ENCODE measurements at places on chromosomes 5 and 9.
A peak's percentile ranks its signal among the peaks of the same experiment; 100 is the strongest.

DNA sequence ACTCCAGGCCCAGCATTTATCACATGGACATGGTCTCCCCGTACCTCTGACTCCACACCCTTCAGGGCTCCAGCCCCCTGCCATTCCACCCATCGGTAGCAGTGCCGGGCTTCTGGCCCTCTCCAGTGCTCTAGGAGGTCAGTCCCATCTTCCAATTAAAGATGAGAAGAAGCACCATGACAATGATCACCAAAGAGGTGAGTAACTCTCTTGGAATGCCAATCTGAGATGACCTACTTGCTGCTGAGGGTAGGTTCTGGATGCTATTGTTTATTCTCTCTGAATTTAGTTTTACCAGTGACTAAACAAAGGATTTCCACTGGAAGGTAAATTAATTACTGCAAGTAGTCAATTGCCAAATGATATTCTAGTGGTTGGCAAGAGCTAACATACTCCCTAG lies 80.8 kb downstream of the TLE4 start:
- DNase-seq = no peak

DNA sequence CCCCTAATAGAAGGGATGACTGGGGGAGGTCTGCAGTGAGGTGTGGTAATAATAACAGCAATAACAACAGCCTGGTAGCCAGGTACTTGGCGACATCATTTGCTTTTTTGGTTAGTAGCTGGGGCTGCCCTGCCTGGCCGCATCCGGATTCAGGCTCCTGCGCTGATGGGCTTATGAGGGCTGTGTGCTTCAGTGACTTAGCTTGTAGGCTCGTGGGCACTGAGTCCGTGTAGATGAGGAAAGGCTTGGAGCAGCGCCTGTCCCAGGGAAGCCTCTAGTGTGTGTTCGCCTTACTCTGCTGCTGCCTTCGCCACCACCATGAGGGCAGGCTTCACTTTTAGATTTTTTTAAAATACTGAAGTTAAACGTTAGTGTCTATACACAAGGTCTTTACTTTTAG lies 4.5 kb downstream of the NDUFS6 start:
- no peak for DNase-seq

GRCh38 chr5:110512266-110512665 lies 214.2 kb downstream of the TMEM232 start:
- no peak for DNase-seq

GRCh38 chr5:42591015-42591414 lies 165.6 kb upstream of the CCDC152 start:
- DNase-seq = no peak

- DNase-seq = no peak
These were observed 4.4 kb downstream of the IL33 start for GRCh38 chr9:6219981-6220380.

GRCh38 chr9:88164850-88165249 lies 26.6 kb upstream of the SPATA31C2 start:
- DNase-seq = no peak

- no peak for DNase-seq
These were observed 11.7 kb upstream of the TSSK1B start for GRCh38 chr5:113446358-113446927.

DNA sequence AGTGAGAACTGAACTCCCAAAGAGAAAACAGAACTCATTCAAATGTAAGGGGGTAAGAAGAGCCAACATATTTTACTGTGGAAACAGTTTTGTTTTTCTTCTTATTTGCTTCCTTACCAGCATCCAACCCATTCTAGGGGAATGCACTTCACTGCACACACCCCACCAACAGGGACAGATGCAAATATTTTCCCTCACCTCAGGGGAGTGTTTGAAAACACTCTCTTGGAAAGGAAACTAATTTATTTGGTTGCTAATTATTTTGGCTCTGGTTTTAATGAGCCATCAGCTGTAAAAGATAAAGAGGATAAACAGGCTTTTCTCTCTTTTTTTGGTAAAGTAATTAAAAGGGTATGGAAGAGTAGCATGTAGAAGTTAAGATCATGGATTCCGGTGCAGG lies 413.4 kb downstream of the MAN2A1 start:
- no peak for DNase-seq

DNA sequence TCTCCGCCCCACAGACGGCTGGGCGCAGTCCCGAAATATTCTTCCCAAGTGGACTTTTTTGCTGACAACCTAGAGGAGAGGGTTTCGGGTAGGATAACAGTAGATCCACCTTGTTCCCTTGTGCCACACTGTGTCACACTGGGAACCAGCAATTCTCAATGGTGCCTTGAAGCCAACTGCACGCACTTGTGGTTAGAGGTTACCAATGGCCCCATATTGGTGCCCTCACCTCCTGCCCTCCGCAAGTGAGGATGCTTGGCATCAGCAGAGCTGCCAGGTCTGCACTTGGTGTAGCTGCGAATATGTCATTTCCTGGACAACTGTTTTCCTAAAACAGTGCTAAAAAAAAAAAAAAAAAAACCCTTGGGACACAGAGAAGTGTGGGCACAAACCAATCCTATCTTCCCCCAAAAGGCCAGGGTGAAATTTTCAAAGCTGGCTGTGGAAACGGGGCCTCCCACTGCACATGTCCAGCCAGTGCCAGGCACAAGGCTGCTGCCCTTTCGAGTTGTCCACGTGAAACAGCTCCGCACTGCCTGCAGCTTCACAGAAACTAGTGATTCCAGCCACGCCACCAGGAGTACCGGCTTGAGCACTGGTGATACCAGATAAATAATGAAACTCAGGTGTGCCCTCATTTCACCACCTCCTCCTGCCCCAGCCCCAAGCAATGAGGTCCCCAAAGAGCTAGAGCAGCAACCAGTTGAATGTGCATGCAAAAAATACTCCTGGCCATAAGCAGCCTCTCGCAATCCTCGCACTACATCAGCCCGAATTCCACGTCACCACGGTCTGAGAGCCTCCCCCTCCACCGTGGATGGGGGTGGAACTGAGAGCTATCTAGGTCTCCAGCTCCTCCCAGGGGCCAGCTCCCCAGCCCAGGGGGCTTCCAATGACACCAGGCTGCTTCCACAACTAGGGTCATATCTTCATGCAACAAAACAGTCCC lies 51.2 kb downstream of the USP20 start:
- peak; percentile 49 for DNase-seq

GRCh38 chr5:55926476-55926875 lies 68.3 kb downstream of the IL6ST start:
- DNase-seq = no peak

GRCh38 chr5:37830348-37830747 lies 9.5 kb downstream of the GDNF start:
- no peak for DNase-seq

DNA sequence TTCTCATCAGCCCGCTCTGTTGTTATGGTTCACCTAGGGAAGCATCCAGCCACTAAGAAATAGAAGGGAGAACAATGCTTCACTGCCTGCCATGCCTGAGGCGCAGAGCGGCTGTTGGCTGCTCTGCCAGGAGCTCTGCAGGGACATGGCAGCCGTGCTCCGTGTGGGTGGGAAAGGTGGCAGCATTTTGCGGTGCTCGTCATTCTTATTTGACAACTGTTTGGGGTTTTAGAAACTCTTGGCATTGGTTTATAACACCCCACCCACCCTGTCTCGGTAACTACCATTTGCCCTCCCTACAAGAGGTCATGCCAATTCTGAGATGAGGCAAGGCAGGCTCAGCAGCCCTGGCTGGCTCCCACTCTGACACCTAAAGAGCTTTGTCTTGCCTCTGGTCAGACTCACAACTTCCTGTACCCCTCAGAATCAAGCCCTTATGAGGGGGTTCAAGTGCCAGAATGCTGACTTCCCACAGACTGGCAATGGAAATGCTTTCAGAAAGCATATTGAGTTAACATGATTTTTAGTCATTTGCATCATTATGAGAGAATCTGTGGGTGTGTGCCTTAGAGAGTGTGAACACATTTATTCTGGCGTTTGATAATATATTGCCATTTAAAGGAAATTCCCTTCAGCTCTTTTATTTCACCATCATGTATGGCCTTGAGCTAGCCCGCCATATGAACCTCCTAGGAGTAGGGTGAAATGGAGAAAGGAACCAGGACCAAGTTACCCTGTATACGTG lies 288.0 kb upstream of the ANKRD55 start:
- no peak for DNase-seq

GRCh38 chr9:98836206-98836605 lies 28.7 kb downstream of the GALNT12 start:
- no peak for DNase-seq

DNA sequence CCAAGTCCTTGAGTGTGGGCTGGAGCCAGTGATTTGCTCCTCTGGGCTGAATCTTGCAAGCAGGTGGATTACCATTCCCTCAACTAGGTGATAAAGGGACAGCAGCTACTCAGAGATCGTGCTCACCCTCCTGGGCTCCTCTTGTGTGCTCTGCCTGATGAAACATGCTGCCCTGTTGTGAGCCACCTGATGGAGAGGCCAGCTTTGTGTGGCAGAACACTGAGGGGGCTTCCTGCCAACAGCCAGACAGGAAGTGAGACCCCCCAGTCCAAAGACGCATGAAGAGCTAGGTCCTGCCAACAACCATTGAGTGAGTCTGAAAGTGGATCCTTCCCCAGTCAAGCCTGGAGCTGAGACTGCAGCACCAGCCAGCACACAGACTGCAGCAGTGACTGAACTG lies 106.4 kb upstream of the IRX2 start:
- no peak for DNase-seq

GRCh38 chr9:128124873-128125579 lies 2.5 kb downstream of the PTGES2 start:
- peak; percentile 33 for DNase-seq

DNA sequence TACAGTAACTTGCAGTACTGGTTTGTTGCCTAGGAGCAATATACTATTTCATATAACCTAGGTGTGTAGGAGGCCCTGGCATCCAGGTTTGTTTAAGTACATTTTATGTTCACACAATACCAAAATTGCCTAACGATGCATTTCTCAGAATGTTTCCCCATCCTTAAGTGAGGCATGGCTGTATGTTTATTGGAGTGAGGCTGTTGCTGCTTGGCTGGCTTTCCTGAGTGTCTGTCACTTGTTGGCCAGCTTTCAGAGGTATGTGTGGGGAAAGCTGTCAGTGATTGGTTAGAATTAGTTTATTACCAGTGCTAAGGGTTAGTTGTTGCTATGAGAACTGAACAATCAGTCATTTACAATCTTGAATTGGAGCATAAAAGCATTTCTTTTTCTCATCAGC lies 154.1 kb upstream of the CDH12 start:
- DNase-seq = no peak

DNA sequence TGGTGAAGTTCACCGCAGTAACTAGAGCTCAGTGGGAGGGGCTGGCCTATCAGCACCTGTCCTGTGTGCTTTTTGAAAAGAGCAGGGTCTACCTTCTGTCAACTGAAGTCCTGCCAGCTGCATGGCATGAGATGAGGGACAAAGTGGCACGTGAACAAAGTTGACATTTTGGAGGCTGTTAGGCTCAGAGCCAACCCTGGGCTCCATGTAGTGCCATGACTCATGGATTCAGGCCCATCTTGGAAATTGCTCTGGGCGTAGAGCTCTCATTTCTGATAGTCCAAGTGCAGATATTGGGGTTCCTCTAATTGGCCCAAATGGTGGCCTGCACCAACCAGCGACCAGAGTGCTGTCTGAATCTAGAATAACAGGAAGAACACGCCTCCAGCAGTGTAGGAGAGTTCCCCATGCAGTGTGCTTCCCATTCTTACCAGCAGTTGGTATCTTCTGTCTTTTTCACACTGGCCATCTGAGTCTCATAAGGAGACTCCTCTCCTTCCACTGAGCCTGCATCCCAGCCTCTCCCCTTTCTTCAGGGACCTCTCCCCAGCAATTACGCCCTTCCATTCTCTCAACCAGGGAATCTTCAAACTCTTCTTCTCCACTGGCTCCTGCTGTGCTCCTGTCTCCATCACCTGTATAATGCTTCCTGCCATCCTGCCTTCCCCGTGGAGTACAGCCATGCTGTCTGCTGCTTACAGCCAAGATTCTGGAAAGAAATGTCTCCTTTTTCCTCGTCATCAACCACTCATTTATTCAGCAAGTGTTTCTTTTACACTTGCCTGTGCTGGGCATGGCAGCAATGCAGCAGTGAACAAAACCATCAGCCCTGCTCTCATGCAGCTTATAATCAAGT lies 30.4 kb downstream of the IRF1 start:
- no peak for DNase-seq

- DNase-seq = no peak
These were observed 36.5 kb downstream of the SYK start for GRCh38 chr9:90838098-90838497.

GRCh38 chr5:149423049-149423793 lies 44.1 kb upstream of the IL17B start:
- no peak for DNase-seq

- DNase-seq = no peak
These were observed 143.7 kb upstream of the FSTL4 start for GRCh38 chr5:133756036-133756435.

- DNase-seq = no peak
These were observed 33.6 kb upstream of the BASP1 start for GRCh38 chr5:17183831-17184230.

- no peak for DNase-seq
These were observed 50.7 kb downstream of the COL15A1 start for GRCh38 chr9:98994172-98995058.

DNA sequence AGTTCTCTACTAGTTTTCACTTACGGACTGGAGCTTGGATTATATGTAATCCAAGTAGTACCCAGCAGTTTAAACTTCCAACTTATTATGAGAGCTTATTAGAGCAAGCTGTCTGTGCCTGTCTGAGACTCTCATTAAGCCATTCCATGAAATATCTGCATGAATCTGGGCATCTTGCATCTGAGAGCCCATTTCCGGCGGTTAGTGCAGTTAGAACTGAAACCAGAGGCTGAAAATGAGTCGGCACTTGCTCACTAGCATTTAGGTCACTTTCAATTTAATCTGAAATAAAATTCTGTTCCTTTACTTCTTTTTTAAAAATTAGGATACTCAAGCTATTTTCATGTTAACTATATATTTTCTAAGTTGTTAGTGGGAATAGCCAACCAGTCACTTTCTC lies 102.2 kb downstream of the MEGF10 start:
- no peak for DNase-seq

- no peak for DNase-seq
These were observed 47.4 kb downstream of the SLC28A3 start for GRCh38 chr9:84293001-84293798.

DNA sequence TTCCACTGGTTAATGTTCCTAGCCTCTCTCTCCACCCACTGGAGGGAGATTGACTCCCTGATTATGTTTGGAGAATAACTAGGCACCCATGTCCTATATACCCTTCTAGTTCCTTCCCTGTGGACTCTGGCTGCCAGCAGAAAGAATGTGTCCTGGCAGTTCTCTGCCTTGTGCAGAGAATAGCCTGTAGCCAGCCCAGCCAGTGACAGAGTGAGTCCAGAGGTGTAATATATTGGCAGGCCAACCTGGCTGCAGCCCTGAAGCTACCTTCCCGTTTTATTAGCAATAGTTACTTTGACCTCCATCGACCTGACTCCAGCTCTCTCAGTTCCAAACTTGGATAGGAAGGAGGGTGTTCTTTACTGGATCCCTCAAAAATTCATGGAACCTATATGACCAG lies 8.1 kb downstream of the SETD9 start:
- no peak for DNase-seq

DNA sequence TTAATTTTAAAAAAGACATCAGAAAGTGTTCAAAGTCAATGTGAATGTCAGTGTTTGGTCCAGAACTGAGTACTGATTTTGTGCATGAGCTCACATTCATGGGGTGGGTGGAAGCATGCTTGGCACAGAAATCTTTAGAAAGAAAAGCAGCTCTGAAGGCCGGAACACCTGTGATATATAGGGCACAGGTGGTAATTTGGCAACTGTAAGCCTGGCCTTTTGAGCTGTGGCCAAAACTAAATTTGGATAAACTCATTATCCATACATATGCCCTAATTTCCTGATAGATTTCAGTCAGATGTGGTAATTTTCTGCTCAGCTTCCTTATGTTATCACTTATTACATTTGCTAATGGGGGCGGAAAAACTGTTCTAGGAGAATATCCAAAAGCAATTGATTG lies 211.4 kb downstream of the HCN1 start:
- no peak for DNase-seq
